ENCODE measurements at places on chromosomes 7 and 10. TPM values are rescaled to one million over a fixed set of nuclear protein-coding genes. Genes with fewer than 3 reads are reported as not detected.

SLC13A1 gene
- total RNA-seq: not detected

- DNase-seq: peak; percentile 66
These were observed 24.1 kb downstream of the MINDY4 start for GRCh38 chr7:30795161-30795948.

SEMA4G gene
- total RNA-seq: not detected

GRCh38 chr7:24401628-24402593 lies 117.9 kb downstream of the NPY start:
- DNase-seq: peak; percentile 31

TMEM270 gene
- total RNA-seq: 1.7 TPM

- no peak for DNase-seq
These were observed 2.4 kb downstream of the RASGEF1A start for GRCh38 chr10:43264344-43264964.

GRCh38 chr10:3208481-3209406 lies 36.2 kb upstream of the PITRM1 start:
- DNase-seq: no peak

GRCh38 chr10:130263289-130263688 lies 127.1 kb downstream of the GLRX3 start:
- DNase-seq: no peak

GRCh38 chr7:117347480-117347879 lies 24.6 kb upstream of the WNT2 start:
- DNase-seq: no peak

GRCh38 chr7:148014001-148014400 lies 576.6 kb upstream of the C7orf33 start:
- DNase-seq: no peak

MPP7 gene
- total RNA-seq: 124 TPM

DNA sequence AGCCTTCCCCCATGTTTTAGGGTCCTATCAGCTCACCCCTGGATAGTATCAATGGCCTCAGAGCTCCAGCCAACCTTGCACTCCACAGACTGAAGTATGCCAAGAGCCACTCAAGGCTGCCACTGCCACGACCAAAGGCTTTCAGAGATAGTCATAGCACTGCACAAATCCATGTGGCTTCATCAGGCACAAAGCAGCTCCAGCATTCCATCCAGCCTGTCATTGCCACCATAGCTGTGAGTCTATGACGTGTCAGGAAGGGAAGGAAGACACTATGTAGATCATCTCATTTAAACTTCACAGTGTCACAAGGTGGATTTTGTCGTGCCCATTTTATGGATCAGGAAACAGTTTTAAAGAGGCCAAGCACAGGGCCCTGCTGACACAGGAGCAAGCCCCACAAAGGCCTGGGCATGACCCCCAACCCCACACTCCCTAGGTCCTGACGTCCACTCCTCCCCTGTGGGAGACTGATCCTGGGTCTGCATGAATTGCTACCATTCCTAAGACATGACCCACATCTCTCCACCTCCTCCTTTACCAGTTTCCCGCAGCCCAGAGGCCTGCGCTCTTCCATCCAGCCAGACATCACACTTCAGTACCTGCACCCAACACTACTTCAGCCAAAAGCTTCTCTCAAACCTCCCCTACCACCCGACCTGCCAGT lies 119.4 kb downstream of the DIP2C start:
- no peak for DNase-seq

Data from A172 (cell line).